ENCODE measurements at places on chromosomes 2 and 18.

DNA sequence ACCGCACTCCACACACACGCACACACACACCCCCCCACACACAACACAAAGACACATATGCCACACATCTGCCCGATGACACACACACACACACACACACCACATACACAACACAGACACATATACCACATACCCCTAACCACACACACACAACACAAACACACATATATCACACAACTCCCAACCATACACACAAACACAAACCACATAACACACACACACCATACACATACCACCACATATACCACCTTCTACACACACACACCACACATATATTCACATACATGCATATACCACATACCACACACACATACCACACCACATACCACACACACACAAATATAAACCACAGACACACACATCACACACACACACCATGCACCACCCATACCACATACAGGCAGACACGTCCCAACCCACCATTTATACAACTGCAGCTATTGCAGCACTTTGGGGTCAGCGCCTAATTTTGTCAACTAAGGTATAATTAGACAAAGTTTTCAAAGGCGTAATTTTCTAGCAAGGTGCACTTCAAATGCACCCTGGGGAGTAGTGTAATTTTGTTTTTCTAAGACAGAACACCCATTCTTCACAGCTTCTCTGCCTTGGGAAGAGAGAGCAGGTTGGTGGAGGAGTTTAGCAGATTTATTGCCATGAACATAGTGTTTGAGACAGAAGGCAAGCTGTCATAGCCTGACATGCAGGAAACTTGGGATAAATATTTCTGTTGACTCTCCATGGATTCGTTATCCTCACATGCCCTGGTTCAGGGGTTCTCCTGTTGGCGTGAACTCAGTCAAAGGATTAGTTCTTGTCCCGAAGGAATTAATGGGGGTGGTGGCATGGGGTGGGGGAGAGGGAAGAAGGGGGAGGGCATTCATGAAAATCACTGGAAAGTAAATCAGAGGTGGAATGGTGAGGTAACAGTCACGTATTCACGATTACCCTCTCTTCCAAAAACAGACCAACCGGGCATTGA lies 416.1 kb downstream of the LPIN1 start:
- DNase-seq = no peak

- no peak for DNase-seq
These were observed 107.2 kb downstream of the GALNT1 start for GRCh38 chr18:35688757-35689156.

DNA sequence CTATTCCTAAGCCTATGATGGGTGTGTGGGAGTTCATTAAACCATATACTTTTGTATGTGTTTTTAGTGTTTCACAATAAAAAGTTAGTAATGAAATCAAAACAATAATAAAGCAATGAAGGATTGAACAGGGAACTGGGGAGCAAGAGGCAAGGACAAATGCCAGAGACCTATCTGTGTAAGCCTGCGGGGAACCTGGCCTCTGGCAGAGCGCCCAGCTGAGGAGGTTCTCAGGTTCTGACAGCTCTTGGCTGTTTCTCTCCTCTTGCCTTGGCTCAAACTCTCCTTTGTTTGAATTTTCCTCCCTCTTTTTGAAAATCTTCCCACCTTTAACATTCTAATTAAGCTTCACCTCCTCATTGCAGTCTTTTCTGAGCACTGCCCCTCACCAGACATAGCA lies 200.0 kb upstream of the NCKAP5 start:
- no peak for DNase-seq

GRCh38 chr2:168254158-168254935 lies 7.0 kb upstream of the STK39 start:
- no peak for DNase-seq

DNA sequence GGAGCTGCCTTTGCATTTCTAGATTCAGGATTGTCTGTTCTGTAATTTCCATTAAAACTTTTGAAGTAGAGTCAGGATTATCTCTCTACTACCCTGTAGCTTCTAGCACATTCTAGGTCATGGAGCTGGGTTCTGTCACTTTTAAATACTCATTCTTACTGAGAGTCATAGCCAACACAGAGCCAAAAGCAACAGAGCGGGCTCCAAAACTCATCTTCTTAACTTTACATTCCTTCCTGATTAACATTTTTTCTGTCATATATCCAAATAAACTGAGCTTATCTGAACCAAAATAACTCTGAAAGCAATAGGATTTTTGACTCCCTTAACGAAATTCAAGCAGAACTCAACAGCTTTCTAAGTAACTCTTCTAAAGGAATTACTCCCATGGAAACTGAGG lies 12.9 kb downstream of the PREPL start:
- DNase-seq = no peak

- DNase-seq = no peak
These were observed 37.3 kb downstream of the GKN2 start for GRCh38 chr2:68915393-68915792.
